ENCODE measurements at places on chromosomes 16 and 17.
A peak's percentile ranks its signal among the peaks of the same experiment; 100 is the strongest.

DNA sequence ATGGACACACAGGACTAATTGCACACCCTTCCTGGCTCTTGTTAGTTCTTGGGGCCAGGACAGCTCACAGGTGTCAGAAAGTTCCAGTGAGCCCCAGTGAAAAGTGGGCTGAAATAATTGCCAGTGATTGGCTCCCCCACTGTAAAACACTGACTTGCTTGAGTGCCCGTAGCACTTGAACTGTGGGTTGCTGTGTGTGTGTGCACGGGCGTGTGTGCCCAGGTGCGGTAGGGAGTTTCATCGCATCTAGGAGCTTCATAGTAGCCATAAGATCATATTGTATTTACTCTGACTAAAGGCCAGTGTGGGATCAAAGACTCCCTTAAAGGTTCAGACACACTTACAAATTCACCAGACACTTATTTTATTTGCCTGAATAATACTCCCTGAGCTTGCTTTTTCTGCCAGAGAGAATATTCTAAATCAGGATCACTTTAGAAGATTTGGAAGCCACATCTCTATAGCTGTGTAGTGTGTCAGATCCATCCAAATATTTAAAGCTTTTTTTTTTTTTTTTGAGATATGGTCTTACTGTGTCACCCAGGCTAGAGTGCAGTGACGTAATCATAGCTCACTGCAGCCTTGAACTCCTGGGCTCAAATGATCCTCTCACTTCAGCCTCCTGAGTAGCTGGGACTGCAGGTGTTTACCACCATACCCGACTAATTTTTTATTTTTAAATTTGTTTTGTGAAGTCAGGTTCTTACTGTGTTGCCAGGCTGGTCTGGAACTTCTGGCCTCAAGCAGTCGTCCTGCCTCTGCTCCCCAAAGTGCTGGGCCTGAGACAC, 11.4 kb downstream of the UNK start:
- no peak for DNase-seq

- DNase-seq, result no peak
Measured at GRCh38 chr16:46949241-46949892, 24.1 kb downstream of the DNAJA2 start.

DNA sequence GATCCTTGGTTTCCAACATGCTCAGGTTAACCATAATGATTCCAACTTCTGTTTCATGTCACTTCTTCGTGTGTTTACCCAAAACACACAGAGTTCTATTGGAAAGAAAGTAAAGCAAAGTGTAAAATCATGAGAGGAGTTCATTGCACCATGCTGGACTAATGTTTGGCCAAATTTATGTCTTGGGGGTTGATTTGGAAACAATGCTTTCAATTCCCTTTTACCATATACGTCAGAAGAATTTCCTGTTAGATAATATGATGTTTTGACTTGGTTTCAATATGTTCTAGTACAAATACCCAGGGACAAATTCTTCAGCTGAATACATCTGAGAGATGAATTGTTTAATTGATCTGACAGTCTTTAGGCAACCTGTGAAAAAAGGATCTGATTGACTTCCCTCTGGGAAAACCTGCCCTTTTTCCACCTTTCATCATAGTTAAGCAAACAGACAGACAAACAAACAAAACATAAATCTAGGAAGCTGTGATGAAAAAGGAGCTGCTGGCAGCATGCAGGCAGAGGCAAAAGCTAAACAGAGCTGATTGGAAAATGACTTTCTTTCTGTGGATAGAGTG, 26.0 kb upstream of the MPHOSPH6 start:
- DNase-seq, result no peak

DNA sequence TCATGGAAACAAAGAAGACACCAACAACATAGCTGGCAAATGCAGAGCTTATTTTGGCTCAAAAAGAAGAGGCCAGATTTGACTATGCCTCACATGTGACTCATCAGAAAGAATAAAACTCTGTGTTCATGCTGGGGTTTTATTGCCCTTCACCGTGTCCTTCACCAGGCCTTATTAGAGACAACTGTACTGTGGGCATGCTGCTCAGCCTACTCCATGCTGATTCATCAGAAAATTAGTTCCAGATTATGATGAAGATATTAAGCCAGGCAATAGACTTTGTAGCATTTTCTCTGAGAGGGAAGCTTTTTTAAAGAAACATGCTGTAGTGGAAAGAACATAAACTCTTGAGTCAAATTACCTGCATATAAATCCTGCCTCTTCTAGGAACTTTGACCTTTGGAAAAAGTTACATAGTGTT, 89.8 kb downstream of the CYB561 start:
- DNase-seq, result peak; percentile 95

DNA sequence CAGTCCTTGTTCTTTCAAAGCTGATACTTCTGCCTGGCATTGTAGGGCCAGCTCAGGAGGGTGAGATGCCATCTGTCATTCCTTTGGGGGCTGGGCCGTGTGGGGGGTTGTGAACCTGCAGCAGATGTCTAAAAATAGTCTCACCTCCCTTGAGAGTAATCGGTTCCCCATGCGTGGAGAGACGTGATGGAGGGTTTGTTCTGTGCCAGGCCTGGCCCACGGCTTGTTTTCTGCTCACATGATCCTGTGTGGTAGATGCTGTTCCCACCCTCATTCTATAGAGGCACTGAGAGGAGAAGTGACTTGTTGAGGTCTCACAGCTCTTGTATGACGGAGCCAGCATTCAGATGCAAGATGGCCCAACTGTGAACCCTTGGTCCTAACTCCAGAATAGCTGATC, 4.6 kb downstream of the IRF8 start:
- DNase-seq, result no peak

GRCh38 chr17:21173543-21173942, 40.4 kb downstream of the TMEM11 start:
- DNase-seq, result no peak

DNA sequence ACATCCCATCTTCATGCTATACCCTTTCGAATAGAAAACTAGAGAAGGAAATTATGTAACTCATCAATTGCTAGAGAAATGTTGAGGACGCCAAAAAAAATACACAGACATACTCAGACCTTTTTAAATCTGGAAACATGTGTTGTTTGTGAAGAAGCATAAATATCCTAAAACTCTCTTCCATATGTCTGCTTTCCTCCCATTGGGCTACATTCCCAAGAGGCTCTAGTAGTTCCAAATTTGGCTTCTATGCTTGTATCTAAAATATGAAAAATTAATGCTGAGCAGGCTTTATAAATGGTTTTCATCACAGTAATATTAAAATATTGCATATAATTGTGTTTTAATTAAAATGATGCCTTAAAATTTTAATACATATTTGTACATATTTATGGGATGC, 297.9 kb upstream of the PSMD7 start:
- DNase-seq, result no peak

GRCh38 chr17:61167075-61167474, 232.6 kb upstream of the TBX2 start:
- DNase-seq, result no peak

Measured in GM04504 (cell line).